ENCODE measurements at places on chromosomes 6 and 20. TPM values are rescaled to one million over a fixed set of nuclear protein-coding genes. Genes with fewer than 3 reads are reported as not detected.

DNA sequence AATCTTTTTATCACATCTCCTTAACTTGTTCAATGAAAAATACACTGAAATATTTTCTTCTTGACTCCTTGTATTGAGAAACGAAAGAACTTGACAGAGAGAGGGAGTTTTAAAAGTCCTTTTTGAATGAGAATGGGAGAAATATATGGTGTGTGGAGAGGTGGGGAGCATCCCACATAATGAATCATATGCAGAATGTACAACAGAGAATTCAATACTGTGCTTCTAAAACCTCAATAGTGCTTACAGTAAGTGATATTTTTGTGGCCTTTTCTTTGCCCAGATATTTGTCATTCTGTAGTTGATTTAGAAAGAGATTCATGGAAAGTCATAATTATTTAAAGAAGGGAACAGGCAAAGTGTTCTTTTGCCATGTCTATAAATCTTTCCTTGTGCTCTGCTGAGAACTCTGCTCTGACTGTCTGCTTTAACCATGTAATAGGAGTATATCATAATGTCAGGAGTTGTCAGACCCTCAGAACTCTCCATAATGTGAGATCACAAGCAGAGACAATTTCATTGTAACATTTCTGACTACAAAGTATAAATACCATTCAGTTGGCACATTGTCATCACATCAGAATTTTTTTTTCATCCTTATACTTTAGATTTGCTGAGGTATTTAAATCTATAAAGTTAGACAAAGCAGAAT, 32.8 kb upstream of the HS3ST5 start:
- DNase-seq, result peak; percentile 2

DNA sequence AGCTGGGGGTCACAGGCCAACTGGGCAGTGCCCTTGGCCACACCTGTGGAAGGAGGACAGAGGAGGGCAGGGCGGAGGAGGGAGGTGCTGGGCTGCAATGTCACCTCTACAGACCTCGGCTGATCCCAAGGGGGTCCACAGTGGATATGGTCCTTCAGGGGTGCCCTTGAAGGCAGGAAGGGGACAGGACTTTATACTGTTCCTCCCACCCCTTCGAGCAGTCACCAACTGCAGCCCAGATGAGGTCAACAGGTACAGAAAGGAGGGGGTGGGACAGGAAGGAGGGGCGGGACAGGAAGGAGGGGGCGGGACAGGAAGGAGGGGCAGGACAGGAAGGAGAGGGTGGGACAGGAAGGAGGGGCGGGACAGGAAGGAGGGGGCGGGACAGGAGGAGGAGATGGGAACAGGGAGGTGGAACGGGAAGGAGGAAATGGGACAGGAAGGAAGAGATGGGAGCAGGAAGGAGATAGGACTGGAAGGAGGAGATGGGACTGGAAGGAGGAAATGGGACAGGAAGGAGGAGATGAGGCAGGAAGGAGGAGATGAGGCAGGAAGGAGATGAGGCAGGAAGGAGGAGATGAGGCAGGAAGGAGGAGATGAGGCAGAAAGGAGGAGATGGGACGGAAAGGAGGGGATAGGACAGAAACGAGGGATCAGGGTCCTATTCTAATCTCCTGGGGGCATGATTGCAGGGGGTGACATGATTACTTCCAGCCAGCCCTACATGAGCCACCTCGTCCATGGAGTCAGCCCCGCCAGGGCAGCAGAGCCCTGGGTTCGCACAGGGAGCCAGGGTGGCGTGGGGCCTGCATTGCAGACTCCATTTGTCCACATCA, 19.4 kb upstream of the MRGBP start:
- DNase-seq, result no peak

DNA sequence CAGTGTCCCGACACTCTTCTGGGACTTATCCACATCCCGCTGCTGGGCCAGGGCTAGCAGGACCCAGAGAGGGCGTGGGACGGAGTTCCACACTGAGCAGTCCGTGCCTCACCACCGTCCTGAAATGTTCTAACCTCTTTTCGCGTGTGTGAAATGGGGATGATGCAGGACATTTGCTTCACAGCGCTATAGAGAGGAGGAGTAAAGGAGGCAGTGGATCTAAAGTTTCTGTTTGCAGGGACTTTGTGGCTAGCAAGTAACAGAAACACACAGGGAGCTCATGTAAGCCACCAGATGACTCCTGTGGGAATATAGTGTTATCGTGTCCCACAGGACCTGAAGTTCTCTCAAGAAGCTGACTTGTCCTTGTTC, 634 bp downstream of the ITPA start:
- DNase-seq, result no peak

GRCh38 chr20:50369225-50370035, 140.8 kb upstream of the PTPN1 start:
- no peak for DNase-seq

DNA sequence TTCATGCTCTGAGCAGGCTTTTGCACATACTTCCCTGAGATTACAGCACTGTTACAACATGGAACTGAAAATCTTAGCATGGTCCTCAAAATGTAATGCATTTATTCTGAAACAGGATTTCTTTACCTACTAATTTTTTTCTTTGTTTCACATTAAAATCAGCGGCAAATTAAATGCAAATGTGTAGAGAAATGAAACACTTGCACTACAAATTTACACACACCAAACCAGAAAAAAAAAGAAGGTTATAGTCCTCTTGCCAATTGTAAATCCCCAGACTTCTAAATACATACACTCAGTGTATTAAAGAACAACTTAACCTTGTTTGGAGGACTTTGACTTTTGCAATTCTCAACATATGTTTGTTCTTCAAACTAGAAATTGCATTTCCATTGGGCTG, 210.9 kb upstream of the TBX18 start:
- no peak for DNase-seq

GRCh38 chr6:70706491-70707123, 38.9 kb downstream of the SMAP1 start:
- DNase-seq, result no peak

- DNase-seq, result no peak
Observed at GRCh38 chr20:62299666-62300236, 3.0 kb upstream of the ADRM1 start.

DNA sequence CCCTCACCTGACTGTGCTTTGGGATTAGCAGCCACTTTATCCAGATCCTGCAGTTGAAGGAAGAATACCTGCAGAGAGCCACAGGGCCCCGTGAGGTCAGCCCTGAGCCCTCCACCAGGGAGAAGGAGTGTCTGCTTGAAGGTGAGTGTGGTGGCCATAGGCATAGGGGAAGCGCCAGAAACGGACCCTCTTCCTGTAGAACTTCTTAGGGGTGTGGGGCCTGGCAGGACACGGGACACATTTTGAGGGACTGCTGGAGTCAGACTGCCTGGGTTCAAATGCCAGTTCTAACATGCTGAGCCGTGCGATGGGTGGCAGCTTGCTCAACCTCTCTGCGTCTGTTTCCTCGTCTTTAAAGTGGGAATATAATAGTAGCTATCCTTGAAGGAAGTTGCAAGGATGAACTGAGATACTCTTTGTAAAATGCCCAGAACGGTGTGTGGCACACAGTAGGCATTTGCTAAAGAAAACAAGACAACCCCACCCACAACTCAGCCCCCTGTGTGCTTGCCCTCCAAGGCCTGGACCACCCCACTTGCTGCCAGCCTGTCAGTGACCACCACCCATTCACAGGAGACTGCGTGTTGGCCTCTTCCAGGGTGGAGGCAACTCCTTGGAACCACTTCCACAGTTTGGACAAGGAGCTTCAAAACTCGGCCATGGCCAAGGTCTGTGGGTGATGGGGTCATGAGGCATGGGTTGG, 4.8 kb upstream of the BAK1 start:
- DNase-seq, result no peak

- no peak for DNase-seq
Observed at GRCh38 chr20:54223285-54223684, 15.4 kb downstream of the PFDN4 start.

GRCh38 chr6:35725721-35726438, 11.0 kb upstream of the ARMC12 start:
- DNase-seq, result no peak

DNA sequence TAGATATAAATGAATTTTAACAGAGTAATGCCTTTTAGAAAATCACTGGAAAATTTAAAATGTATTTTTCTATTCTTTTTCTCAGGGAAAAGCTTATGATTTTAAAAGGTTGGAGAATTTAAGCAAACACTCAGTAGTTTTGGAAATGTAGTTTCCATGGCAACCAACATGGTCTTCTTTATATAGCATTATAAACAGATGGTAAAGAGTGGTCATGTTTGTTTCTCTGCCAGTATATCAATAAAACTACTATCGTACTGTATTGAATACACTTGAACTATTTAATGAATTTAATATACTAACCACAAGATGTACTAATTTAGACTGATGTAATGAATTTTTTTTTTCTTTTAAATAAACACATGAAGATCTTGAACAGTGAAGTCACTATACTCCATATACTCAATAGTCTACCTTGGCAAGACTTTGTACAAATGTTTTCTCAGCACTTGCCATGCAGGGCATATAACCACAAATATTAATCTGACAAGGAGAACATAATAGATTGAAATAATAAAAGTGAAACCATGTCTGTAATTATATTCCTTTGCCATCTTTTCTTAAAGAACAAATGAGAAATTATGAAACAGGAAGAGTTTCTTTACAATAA, 105.5 kb downstream of the PDSS2 start:
- no peak for DNase-seq

GRCh38 chr6:75775219-75775618, 26.2 kb downstream of the MYO6 start:
- no peak for DNase-seq

- no peak for DNase-seq
Observed at GRCh38 chr6:161439093-161439492, 165.2 kb upstream of the AGPAT4 start.

GRCh38 chr6:144131248-144131709, 19.0 kb upstream of the STX11 start:
- no peak for DNase-seq

GRCh38 chr6:4084444-4085331, 5.8 kb upstream of the FAM217A start:
- DNase-seq, result peak; percentile 26

The SLC2A10 gene
- polyA plus RNA-seq, result 3.7 TPM

The PERP gene
- 24.8 TPM for polyA plus RNA-seq

The TRIM15 gene
- 7.1 TPM for polyA plus RNA-seq

Data from kidney (tissue), 22 donors.